ENCODE measurements at places on chromosomes 6 and 20.

- peak; percentile 63 for DNase-seq
These were observed 682 bp downstream of the BRD2 start for GRCh38 chr6:32968867-32969684.

DNA sequence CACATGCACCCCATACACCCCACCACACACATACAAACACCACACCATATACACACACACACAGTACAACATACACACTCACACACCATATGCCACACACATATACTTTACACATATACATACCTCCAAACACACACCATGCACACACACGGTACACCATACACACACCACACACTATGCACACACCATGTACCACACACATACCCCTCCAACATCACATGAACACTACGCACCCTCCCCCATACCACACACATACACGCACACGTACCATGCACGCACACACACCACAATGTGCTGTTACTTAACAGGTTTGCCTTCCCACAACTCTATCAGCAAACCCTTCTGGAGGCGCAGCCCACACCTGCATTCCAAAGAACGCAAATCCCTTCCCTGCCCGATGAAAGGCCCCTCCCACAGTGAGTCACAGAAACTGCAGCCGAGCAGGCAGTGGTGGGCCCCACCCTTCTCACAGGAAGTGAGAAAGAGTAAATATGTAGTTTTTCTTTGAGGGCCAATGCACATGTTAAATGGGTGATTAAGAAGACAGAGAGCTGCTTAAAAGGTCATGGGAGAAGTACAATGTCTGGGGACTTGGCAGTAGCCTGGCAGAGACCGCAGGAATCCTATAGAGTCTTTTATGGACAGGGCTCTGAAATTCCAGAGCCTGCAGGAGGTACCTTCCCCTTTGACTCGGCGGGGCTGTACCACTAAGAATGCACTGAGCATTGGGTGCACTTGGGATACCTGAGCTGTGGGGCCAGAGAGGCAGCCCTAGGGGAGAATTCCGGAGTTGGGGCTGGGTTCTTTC lies 34.1 kb upstream of the EZR start:
- peak; percentile 33 for DNase-seq

- no peak for DNase-seq
These were observed 170.4 kb downstream of the PHF3 start for GRCh38 chr6:63805808-63806572.

DNA sequence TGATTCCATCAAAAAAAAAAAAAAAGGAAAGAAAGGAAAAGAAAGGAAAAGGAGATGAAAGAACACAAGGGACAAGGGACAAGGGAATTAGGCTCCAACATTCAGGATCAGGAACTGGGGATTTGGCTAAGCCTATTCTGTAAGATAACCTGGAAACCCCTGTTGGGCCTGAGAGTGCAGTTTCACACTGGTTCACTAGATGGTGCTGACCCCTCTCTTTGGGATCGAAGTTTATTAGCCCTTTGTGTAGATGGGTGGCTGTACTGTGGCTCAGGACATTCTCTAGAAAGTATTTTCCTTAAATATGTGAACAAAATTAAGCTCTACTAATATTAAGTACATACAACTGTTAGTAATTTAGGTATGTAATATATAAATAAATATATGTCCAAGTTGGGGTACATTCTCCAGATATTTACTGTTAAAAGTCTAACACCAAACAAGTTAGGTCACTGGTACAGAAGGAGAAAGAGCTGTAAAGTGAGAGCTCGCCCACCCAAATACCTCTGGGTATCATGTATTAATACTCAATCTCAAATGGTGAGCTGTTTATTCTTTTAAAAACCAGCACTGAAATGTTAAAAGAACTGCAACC lies 6.3 kb downstream of the OR2A4 start:
- no peak for DNase-seq

DNA sequence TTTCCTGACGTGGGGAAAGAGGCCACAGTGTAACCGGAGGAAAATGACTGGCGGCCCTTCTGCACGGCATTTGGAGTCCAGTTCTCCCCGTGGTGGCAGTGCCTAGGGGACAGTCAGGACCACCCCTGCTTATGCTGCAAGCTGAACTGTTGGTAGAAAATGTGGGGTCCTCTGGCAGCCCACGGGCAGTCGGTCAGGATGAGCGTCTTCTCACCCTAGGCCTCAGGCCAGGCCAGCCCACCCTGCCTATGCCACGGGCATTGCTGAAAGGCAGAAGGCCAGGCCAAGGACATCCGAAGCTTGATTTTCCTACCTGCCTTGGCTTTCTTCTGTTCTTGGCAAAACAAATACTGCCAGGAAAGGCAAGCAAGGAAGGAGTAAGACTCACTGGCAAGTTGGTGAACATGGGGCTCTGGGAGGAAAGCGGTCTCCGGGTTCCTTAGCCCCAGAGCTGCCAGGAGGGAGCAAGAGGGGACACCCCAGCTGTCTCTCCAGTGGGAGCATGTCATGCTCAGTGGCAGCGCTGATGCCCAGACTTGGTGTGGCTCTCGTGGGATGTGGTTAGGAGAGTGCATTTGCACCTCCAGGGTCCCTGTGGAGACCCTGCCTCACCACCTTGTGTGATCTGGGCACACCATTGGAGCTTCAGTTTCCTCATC lies 311.6 kb downstream of the QKI start:
- DNase-seq, result no peak

DNA sequence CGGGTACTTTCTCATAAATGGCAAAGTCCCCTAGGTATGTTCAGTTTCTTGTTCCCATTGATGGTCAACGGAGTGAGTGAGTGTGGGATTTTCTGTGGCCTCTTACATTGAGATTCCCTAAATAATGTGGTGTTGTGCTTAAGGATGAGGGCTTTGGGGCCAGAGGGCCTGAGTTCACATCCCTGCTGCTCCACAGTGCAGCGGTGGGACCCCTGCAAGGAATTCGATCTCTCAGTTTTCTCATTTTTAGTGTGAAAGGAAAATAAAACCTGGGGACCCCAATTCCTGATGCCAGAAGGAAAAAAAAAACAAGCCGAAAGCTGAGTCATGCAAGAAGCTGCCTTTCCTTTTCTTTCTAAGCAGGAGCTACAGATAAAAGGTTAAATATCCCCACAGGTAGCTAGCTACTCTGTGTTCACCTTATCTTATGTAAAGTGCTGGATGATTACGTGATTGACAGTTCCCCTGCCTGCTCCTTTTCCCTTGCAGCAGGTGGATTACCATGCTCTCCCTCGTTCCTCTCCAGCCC lies 120.2 kb upstream of the CLDN20 start:
- DNase-seq, result no peak

- peak; percentile 31 for DNase-seq
These were observed 144.0 kb upstream of the AGPAT4 start for GRCh38 chr6:161417717-161418462.

DNA sequence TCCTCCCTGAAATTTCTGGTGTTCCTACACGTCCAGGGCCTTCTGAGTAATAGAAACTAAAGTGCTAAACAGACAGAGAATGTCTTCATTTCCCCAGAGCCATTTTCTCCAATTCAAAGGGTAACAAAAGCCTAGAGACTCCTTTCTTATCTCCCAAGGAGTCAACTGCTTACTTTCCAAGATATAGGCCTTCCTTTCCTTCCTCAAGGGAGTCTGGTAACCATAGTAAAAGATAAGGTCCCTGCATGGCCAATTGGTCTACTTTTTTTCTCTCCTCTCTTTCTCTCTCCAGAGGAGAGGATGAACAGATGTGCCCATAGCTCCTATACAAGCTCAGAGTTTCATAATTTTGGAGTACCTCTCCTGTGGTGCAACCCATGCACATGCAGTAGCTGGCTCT lies 185.7 kb downstream of the ASCC3 start:
- DNase-seq, result no peak
